Activated T-helper 9 cell treated with anti-CD3 and anti-CD28 coated beads, Interleukin-2, amount 50 U/mL, for 16 hours (primary cell): ENCODE measurements at places on chromosomes 6 and 20.

GRCh38 chr6:69427882-69428281 is 368.9 kb downstream of the LMBRD1 start:
- DNase-seq: no peak

DNA sequence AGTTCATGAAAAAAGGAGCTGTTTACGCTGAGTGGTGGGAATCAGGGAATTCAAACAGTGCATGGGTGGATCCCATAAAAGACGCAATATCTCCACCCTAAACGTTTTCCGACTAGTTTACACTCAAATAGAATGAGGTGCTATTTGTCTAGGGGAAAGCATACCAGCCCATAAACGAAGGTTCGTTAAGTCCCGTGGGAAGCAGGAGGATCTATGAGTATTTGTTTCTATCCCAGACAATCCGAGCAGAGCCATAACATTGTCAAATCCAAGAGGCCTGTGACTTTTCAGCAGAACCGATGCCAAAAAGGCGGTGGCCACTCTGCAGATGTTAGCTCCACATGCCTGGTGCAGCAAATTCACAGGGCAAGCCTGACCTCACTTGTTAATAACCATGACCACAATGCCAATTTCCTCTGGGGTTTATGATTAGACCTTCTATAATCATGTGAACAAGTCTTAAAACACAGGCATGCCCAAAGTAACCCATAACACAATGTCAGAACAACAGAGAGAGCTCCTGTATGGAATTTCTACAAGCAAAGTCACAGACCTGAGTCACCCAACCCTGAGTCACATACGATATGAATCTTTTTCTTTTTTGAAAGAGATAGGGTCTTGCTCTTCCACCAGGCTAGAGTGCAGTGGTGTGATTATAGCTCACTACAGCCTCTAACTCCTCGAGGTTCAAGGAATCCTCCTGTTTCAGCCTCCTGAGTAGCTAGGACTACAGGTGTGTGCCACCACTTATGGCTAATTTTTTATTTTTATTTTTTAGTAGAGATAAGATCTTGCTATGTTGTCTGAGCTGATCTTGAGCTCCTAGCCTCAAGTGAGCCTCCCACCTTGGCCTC is 123.3 kb downstream of the KIF13A start:
- DNase-seq: no peak

GRCh38 chr20:13291157-13291556 is 70.1 kb downstream of the ISM1 start:
- no peak for DNase-seq

DNA sequence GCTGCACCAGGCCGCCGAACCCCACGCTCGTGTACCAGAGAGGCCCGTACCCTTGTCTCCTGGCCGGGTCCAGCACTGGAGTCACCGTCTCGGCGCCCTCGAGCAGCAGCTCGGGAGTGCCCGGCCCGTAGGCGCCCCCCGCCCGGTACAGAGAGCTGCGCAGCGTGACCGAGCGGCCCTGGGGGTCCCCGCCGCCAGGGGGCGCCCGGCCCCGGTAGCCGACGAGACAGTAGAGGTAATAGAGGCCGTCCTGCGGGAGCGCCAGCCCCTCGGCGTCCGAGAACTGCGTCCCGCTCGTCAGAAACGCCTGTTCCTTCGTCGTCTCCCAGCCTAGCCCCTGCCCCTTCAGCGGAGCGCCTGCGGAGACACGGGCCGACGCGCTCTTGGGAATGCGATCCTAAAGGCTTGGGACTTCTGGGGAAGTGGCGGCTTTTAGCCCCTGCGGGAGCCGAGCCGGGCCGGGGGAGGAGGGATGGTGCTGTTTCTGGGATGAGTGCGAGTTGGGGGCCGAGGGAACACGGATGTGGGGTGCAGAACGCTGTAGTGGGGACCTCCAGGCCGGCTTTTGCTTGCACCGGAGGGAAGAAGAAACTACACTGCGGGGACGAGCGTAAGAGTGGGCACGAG is 1.3 kb downstream of the LTB start:
- peak; percentile 86 for DNase-seq

DNA sequence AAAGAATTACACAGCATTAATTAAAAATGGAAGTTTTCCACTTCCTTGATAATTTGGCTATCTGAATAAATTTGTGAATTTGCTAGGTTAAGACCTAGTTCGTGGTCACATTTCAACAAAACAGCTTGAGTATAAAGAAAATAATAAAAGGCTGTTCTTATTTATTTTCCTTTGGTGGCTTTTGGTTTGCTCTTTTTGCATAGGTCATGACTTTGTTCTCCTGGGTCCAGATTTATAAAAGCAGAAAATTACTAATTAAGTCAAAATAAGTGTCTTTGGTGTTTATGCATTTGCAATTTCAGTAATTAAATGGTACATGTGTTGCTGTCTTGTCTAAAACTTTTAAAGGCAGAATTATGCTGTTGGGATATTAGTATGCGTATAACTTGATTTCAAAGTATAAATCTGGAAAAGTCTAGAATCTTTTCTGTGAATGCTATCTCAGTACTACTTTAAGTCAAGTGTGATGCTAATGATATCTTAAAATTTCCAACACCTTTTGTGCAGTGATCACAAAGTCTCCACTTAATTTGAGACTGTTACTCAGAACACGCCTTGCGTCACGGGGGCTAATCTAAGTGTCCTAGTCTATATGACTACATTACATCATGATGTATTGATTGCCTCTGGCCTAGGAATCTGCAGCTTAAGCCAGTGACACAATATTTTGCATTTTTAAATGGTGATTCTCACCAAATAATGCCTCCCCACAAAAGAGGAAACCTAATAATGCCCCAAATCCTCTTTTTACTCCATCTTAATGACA is 41.0 kb downstream of the GNAS start:
- DNase-seq: no peak

DNA sequence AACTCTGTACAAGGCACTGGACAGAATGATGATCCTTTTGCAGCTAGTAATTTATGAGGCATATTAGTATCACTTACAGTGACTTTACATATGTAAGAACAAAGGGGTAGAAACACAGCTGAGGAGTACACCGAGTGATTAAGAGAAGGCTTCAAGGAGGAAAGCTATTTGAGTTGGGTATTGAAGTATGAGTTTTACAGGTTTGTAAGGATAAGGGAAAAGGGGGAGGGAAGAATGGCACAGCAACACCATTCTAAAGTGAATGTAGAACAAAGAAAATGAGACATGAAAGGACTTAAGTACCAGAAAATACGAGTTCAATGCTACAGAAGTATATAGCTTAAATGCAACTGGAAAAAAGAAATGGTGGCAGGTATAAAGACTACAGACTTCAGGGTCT is 5.5 kb downstream of the CDK19 start:
- no peak for DNase-seq

DNA sequence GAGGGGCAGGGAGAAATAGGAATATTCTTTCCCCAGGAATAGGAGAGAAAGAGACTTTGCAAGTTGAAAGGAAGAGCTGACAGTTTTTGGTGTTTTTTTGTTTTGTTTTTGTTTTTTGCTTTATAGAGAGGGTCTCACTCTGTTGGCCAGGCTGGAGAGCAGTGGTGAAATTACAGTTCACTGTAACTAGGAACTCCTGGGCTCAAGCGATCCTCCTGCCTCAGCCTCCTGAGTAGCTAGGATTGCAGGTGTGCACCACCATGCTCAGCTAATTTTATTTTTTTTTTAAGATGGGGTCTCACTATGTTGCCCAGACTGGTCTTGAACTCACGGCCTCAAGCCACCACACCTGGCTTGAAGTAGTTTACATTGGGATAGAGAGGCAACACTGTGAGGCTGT is 8.0 kb upstream of the L3MBTL3 start:
- DNase-seq: no peak

DNA sequence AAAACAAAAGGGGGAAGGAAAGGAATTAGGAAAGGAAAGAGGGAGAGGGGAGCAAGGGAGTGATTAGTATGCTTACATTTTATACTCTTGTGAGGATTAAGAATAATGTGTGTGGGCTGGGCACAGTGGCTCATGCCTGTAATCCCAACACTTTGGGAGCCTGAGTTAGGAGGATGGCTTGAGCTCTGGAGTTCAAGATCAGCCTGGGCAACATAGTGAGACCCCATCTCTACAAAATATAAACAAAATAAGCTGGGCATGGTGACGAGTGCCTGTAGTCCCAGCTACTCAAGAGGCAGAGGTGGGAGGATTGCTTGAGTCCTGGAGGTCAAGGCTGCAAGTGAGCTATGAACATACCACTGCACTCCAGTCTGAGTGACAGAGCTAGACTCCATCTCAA is 47.0 kb downstream of the SHLD1 start:
- DNase-seq: no peak

GRCh38 chr6:78500299-78501089 is 366.9 kb upstream of the IRAK1BP1 start:
- no peak for DNase-seq

DNA sequence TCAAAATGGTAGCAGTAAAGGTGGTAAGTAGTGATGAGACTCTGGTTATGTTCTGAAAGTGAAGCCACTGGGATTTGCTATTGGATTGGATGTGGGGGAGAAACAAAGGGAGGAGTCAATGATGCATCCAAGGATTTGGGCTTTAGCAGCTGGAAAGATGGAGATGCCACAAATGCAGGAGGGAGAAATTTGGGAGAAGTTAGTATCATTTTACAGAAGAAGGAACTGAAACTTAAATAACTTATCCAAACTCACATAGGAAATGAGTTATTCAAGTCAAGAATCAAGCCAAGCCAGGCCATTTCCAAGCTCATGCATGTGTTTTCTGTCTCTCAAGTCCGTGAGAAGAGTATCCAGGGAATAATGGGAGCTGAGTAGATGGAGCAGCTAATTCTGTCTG is 155.1 kb upstream of the TNFAIP3 start:
- DNase-seq: no peak

GRCh38 chr20:34595377-34596184 is 37.1 kb downstream of the MAP1LC3A start:
- DNase-seq: no peak

- DNase-seq: no peak
Observed at GRCh38 chr20:46962452-46963195, 68.0 kb downstream of the EYA2 start.

- DNase-seq: no peak
Observed at GRCh38 chr6:130288065-130288464, 65.3 kb upstream of the SAMD3 start.

DNA sequence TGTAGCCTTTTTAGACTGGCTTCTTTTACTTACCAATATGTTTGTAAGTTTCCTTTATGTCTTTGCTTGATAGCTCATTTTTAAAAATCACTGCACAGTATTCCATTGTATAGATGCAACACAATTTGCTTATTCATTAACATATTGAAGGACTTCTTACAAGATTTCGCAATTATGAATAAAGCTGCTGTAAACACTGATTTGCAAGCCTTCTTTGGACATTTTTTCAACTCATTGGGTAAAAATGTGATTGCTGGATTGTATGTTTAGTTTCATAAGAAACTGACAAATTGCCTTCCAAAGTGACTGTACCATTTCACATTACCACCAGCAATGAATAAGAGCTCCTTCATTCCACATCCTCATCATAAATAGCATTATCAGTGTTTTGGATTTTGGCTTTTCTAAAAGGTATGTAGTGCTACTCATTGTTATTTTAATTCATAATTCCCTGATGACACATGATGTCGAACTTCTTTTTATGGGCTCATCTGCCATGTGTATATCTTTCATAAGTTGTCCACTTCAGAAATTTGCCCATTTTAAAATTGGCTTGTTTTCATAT is 80.7 kb downstream of the TFAP2B start:
- no peak for DNase-seq

DNA sequence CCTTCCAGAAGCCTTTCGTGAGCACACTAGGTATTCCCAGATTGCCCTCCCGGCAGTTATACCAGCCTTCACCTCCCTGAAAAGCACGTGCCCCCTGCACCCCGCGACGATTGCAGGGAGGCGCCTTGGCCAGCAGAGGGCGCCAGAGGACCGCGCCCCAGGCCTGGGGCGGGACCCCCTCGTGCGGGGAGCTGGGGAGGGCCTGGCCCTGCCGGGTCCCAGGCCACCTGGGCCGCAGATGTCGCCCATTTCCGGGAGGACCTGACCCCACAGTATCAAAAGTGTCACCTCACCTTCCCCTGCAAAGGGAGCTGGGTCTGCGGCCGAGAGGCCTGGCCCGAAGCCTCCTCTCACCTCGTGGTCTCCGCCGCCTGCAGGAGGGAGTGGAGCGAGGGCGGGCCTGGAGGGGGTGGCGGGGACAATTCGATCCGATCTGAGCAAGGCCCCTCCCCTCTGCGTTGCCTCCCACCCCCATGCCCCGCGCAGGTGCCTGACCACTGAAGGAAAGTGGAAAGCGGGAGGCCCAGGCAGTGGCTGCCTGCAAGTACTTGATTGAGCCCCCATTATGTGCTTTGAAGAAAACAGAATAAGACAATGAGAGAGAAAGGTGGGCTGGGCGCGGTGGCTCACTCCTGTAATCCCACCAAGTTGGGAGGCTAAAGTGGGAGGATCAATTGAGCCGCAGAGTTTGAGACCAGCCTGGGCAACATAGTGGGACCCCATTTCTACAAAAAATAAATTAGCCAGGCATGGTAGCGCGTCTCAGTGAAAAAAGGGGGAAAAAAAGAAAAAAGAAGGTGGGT is 3.5 kb upstream of the SNAI1 start:
- DNase-seq: peak; percentile 44

- no peak for DNase-seq
Observed at GRCh38 chr6:16632101-16632500, 129.2 kb downstream of the ATXN1 start.

DNA sequence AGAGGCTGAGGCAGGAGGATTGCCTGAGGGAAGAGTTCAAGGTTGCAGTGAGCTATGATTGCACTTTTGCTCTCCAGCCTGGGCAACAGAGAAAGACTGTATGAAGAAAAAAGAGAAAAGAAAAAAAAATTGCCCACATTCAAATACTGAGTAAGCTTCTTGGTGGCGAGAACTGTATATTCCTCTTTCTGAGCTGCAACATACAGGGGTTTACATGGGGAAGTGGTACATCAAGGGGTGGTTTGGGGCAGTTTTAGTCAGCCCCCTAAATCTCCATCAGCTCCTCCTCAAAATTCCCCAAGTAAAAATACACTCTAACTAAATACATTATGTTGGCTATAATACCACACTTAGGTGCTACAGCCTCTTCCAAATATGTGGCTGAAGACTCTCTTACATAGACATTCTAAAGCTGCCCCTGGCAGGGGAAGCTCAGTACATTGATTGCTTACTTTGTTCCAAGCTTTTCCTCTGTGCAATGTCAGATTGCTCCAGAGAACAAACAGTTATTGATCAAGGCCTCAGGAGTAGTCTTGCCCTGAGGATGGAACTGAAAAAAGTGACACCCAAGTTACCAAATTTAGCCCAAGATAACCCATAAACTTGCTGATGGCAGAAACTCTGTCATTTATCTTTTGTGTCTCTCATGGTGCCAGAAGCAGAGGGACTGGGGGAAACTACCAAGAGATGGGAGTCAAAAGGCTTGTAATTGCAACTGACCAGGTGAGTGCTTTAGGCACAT is 107.4 kb upstream of the RIPOR2 start:
- no peak for DNase-seq

DNA sequence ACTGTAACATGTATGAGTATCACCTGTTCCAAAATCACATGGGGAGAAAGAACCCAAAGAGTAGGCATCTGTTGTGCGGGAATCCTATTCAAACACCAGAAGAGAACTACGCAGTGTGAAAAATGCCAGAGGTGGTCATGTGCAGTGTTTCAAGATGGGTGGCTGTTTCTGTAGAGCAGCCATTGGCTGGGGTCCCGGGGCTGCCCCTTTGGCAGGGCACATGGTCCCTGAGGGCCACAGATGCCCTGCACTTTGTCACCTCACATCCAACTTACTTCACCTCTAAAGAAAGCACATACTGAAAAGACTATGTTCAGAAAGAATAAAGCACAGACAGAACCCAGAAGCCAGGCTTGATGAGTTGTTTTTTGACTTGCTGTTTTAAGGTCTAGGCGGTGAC is 12.3 kb downstream of the MTCH1 start:
- DNase-seq: no peak
